SHP77 (cell line): ENCODE measurements at places on chromosomes 3 and 15.

DNA sequence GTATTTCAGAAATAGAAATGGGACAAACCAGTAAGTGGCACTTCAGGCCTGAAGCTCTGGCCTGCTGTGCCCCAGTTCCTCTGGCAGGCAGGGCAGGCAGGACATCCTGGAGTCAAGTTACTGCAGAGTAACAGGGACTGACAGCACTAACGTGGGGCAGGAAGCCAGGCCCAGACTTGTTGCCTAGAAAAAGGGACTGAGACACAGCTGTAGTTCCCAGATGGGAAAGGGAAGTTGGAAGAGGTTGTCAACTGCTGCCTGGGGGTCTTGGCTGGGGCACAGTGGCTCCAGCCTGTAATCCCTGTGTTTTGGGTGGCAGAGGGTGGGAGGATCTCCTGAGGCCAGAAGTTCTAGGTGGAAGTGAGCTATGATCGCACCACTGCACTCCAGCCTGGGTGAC is 171.9 kb downstream of the FMN1 start:
- peak; percentile 60 for DNase-seq

DNA sequence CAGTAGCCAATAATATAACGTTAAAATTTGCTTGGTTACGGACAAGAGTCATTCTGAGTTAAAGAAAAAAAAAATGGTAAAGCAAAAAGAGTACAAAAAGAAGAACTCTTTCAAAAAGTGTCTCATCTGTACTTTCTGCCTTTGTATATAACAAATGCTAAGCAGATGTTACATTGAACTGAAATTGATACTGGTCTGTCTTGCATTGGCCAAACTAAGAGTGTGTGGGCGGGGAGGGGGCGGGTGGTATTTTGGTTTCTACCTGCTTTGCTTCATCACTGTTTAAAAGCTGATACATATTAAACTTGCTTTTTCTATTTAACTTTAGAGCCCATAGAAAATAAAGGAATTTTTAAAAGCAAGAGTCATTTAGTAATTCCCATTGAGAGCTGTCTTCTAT is 215.0 kb upstream of the THBS1 start:
- DNase-seq, result no peak

- DNase-seq, result no peak
Observed at GRCh38 chr3:14787630-14788029, 31.1 kb upstream of the FGD5 start.

DNA sequence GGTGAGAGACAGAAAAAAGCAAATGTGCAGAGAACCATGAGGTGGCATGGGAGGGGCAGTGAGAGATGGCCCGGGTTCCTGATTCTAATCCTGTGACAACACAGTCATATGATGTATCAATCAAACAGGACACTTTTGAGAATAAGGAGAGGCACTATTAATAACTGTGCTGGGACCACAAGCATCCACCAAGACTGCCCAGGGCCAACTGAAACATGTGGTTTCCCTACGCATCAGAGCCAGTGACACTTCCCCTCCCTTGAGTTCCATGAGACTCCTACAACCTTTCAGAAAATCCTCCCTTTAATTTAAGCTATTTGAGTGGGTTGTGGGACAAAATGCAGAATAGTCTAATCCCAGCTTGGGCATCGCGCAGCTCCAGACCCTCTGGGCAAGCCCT is 17.4 kb downstream of the SH3BP5 start:
- no peak for DNase-seq

DNA sequence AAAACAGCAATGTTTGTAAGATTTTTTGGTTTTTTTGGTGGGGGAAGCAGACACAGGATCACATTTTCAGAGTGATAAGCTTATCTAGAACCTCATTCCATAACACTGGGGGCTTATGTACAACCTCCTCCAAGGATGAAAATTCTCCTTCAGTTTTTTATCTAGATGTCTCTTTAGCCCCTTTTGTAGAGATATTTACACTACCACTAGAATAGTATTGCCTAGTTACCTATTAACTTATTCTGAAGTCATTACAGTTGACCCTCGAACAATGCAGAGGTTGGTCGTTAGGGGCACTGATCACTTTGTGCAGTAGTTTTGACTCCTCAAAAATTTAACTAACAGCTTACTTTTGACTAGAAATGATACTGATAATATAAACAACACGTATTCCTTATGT is 32.8 kb downstream of the IFT57 start:
- DNase-seq, result no peak

GRCh38 chr3:23076437-23076836 is 126.7 kb upstream of the UBE2E2 start:
- DNase-seq, result no peak

DNA sequence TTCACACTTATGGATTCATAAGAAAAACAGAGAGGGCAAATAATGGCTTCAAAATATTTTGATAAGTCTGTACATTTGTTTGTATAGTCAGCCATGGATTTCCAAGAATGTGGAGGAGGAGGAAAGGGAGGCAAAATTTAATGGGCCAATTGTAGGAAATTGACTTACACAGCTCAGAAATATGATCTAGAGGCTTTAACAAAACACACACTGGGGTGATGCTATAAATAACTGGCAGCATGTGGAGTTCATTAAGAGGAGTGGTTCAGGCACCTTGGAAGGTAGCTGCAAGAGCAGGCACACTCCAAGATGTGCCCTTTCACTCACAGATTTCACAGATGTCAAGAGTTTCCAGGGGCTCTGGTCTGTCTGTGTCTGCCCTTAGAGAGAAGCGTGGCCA is 193.4 kb upstream of the RASGRP1 start:
- no peak for DNase-seq

DNA sequence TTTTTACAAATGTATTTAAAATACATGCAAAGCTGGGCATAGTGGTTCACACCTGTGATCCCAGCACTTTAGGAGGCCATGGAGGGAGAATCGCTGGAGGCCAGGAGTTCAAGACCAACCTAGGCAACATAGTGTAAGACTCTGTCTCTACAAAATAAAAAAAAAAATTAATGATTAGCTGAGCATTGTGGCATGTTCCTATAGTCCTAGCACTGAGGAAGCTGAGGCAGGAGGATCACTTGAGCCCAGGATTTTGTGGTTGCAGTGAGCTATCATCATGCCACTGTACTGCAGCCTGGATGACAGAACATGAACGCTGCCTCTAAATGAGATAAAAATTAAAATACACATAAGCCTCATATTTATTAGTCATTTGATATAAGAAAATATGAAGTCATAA is 142.8 kb downstream of the TCF12 start:
- DNase-seq, result no peak

DNA sequence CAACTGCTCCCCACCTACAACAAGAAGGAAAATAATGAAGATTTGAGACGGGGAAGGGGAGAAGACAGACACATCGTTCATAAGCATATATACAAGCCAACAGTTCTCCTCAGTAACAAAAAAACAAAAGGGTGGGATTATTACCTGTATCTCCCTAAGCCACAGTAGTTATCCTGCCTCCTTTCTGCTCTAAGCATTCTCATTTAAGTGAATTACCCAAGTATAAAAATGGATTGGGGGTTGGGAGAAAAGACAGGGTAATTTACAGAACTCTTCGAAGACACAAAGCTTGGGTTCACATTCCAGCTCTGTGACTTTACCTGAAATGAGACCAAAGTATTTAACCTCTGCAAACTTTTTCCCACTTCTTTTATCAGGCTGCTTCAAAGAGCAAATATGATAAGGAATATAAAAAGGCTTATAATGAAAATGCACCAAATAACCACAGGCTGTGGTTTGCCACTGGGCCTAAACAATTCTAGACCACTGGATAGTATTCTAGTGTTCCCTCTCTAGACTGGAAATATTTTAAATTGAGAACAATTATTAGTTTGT is 64.4 kb downstream of the UACA start:
- DNase-seq, result no peak

GRCh38 chr3:149151843-149152242 is 22.4 kb downstream of the HPS3 start:
- no peak for DNase-seq

- no peak for DNase-seq
Observed at GRCh38 chr3:114404590-114404989, 110.8 kb downstream of the TIGIT start.

- no peak for DNase-seq
Observed at GRCh38 chr3:187740421-187741399, 4.6 kb downstream of the BCL6 start.

GRCh38 chr3:131402391-131403039 is 20.9 kb downstream of the NUDT16 start:
- no peak for DNase-seq

GRCh38 chr15:81327516-81327915 is 3.6 kb upstream of the STARD5 start:
- DNase-seq, result no peak

- no peak for DNase-seq
Observed at GRCh38 chr3:126113733-126114442, 30.0 kb upstream of the SLC41A3 start.

DNA sequence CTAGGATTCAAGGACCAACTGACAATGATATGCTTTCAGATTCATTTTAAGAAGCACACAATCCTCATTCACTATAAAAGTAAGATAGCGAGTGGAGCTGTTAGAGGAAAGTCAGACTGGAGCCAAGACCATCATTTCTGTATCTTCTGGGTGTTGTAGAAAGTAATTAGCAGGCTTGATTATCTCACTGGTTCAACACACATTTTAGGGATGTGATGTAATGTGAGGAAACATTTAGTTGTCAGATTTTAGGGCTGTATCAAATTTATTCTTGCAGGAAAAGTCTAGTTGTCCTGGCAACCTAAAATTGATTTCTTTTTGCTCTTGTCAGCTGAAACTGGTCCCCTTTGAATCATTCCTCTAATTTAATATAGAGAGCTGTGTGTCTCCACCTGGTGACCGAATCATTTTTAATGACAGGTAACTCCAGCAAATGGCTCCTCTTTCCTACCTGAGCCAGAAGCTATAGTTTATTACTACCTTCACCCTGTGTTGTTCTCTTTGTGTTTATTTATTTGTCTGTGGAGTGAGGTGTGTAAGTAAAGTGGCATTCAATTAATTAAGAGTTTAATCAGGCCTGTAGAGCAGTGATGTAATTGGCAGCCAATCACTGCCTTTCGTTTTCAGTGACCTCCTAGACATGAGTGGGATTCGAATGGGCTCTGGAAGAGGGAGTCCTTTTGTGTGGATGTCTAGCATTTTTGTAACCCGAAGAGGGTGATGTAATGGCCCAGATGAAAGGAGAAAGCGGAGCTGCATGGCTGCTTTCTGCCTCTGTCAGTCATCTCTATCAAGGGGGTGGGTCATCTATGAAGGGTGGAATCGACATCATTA is 125.8 kb downstream of the LPP start:
- DNase-seq, result no peak

DNA sequence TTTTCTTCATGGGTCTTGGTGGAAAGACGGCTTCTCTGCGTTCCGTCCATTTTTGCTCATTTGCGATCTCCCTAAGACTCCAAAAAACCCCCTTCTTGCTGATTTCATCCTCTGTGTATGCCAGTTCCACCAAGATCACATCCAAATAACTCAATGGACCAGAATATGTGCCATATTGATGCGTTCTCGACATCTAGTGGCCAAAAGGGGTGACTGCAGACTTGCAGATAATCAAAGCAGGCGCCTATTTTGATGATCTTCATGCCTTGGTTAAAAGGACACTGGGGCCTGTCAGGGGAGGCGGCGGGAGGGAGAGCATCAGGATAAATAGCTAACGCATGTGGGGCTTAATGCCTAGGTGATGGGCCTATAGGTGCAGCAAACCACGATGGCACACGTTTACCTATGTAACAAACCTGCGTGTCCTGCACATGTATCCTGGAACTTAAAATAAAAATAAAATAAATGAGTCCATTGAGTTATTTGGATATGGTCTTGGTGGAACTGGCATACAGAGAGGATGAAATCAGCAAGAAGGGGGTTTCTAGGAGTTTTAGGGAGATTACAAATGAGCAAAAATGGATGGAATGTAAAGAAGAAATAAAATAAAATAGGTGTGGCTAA is 104.2 kb upstream of the RAD18 start:
- DNase-seq, result peak; percentile 52

DNA sequence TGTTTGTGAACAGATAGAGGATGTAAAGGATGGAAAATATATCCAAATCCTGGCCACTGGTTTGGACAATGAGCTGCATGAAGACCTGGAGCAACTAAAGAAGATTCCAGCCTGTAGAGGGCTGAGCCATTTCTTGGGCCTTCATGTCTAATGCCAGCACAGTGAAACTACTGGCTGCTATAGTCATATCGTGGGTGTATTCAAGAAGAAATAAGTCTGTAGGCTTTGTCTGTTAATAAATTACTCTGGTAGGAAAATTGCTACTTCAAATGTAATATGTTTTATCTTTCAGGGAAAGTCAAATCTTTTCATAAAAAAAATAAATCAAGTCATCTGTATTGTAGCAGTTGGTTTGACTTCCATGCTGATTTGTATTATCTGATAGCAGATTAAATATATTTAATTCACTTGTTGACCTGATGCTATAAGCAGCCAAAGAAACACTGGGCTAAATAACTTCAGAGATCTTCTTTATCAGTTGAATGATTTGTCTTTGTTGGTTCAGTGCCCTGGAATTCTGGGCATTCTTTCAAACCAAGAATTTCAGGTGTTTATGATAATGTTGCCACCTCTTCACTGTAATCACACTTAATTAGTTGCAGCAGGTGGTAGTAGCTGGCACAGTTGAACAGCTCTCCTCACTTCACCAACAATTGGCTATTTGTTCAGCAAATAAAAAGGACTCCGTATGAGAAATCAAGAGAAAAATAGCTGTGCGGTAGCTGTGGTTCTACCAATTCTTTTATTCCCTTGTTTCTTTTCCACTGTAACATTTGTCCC is 1109.5 kb downstream of the NSUN3 start:
- DNase-seq, result peak; percentile 37

- no peak for DNase-seq
Observed at GRCh38 chr3:32316976-32317375, 74.7 kb upstream of the CMTM7 start.

GRCh38 chr3:130111185-130111864 is 29.7 kb downstream of the ALG1L2 start:
- peak; percentile 95 for DNase-seq

DNA sequence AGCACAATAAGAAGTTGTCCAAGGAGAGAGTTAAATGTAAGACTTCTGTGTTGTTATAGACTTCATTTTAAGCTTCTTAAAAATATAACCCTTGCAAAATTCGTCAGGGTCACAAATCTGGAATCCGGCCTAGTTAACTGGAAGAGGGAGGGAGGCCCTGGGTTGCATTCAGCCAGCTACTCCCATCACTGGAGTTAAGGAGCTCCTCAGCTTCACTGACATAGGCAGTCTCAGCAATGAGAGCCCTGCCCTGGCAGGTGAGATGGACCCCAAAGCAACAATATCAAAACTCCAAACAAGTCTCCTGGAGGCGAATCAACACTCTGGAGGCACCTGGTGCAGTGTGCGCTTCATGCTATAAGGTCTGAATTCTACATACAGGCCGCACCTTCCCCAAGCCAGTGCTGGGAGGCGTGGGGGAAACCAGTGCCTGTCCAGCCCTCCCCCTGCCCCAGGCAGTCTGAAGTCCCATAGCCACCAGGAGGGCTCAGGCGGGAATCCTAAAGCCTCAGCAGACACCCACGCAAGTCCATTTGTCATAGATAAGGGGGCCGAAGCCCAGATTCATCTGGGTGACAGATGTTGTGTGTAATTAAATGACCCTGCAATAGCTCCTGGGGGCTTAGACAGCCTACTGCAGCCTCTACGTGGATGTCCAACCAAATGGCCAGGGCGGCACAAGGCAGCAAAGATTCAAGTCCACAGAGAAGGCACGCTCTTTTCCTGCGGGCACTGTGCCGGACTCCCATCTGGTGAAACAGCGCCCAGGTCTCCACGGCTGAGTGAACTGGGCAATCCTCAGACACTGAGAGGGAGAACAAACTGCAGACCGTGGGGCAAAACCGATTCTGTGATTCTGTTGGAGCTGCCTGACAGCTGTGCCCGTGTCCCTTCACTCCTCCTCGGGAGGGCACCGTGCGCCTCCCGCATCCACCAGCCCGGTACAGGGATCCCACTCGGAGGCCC is 64.9 kb downstream of the ATP10A start:
- no peak for DNase-seq

GRCh38 chr3:117226932-117227331 is 517.4 kb downstream of the TUSC7 start:
- DNase-seq, result no peak
